ENCODE measurements at places on chromosomes 5 and 9.

GRCh38 chr5:140113180-140113698 is 670 bp upstream of the PURA start:
- no peak for DNase-seq

DNA sequence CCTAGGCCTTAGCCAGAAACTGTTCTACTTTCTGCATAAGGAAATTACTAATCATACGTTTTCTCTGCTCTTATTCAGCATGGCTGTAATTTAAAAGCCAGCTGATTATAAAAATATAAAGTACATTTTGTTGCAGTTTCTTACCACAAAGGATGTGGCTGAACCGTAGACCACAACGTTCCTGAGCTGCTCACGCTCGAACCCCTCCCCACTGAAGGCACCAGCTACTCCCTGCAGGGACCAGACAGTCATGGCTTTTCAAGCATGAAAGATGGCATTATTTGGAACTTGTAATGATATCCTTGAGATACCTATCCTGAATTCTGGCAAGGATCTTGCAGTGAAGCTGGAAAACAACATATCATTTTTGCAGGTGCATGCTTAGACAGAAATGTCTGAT is 91.8 kb upstream of the DMRT1 start:
- no peak for DNase-seq

DNA sequence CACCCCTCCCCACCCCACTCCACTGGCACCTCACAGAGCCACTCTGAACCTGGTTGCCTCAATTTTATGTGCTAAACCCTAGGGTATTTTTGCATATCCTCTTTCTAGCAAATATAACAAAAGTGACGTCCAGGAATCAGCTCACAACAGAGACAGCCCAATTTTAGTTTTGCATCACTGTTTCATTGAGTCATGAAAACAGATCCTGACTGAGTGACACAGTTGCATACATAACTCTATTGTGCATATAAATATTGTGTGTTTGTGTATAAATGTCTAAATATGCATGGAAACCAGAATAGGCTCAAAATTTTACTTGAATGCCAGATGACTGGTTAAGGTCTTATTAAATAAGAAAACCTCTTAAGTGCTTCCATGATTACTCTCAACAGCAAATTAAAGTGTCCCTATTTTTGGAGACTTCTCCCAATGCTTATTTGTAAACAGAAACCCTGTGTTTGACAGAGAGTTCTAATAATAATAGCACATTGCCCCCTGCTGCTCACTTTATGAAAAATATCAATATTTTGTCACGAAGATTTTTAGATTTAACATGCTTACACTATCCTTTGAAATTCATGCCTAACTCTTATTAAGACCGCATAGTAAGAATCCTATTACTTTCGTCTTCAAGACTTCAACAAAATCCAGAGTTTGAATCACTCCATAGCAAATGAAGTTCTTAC is 75.5 kb upstream of the PRRC1 start:
- DNase-seq, result peak; percentile 16

DNA sequence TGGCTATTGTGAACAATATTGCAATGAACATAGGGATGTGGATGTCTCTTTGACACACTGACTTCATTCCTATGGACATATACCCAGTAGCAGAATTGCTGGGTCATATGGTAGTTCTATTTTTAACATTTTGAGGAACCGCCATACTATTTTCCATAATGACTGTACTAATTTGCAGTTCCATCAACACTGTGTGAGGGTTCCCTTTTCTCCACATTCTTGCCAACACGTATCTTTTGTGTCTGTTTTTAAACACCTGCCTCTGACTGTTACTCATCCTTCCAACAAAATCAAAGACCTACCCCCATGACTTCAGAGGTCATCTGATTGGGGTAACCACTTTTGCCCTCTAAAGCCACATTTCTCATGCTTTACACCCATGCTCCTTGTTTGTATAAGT is 133.5 kb downstream of the MED27 start:
- no peak for DNase-seq

GRCh38 chr5:135476615-135477581 is 24.7 kb upstream of the TIFAB start:
- DNase-seq, result no peak

GRCh38 chr9:77647267-77648233 is 572 bp downstream of the GNA14 start:
- DNase-seq, result no peak

DNA sequence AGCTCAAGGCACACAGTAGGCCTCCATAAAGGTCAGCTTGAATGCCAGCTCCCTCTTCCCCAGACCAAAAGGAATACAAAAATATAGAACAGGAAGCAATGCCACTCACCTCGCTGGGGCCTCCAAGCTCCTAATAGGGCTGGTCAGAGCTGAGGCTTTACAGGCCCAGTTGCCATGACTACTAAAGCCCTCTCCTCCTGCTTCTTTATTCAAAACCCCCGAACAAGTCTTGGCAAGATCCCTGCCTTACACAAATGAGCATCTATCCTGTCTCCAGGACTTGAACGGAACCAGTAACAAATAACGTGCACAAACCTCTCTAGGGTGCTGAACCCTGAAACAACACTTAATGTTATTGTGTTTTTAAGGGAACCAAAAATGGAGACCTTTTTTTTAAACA is 136.3 kb downstream of the SIL1 start:
- DNase-seq, result no peak

DNA sequence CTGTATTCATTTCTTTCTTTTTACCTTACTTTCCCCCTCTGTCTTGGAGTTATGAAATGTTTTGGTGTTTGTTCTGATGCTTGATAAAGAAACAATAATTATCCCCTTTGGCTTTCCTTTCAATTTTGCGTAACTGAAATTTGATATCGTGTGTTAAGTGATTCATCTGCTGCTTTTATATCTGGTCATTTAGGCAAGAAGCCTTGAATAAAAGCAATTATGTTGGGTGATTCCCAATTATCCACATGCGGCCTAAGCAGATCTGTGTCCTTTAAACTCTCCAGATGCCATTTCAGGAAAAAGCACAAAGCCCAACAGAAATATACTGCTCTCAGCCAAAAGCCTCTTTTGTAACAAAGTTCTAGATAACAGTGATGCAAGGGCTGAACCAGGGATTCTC is 92.8 kb downstream of the TAF11L14 start:
- DNase-seq, result no peak

DNA sequence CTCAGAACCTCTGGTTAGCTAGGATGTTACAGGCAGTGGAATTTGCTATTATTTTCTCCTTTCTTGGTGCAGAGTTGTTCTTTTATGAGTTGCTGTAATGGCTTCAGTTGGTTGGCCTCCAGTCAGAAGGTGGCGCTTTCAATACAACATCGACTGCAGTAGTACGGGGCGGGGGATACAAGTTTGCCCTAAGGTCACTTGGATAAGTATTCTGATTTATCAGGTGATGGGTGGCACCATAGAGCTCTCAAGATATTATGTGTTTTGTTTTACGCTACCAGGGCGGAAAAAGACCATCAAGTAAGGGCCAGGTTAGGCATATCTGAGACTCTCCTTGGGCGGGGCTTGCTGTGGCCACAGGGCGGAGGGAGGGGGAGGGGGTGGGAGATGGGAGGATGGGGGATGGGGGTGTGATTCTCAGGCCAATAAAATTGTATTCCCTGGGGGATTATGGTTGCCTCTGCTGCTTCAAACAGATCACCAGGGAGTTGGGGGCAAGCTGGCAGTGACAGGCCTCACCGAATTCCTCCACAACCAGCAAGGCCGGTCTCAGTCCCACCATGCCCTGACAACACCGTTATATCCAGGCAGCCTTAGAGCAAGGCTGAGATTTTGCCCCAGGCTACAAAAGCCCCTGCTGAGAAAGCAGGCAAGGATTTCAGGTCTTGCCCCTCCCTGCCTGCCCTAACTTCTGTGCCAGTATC is 15.9 kb upstream of the RNF38 start:
- DNase-seq, result no peak

- no peak for DNase-seq
Observed at GRCh38 chr5:125042261-125042890, 295.9 kb upstream of the ZNF608 start.

DNA sequence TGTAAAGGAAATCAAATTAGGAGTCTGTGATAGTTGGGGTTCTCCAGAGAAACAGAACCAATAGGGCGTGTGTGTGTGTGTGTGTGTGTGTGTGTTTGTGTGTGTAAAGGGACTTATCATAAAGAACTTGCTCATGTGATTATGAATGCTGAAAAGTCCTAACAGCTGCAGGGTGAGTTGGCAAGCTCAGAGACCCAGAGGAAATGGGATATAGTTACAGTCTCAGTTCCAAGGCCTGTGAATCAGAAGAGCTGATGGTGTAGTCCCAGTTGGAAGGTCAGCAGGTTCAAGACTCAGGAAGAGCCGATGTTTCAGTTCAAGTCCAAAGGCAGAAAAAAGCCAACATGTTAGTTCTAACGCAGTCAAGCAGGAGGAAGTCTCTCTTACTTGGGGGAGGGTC is 214.2 kb downstream of the ELAVL2 start:
- DNase-seq, result no peak

DNA sequence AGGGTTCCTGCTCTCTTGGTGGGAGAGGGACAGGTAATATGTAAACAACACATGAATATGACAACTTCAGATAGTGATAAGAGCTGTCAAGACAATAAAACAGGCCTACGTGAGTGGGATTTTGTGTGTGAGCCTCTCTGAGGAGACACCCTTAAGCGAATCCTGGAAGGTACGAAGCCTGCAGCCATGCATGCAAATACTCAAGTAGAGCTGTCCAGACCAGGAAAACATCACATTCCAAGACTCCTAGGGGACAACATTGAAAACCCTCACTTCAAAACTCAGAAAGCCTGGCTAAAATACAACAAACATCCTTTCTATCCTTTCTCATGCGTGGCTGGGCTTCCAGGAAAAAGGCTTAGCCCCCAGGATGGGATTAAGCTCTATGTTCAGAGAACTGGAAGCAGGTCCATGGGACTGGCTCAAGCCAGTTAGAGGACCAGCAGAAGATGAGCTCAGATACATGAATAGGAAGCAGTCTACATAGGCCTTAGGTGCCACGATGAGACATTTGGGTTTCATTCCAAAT is 124.8 kb upstream of the IQGAP2 start:
- no peak for DNase-seq

Measured in HFFc6 (cell line).